KBM-7 (cell line): ENCODE measurements at places on chromosomes 2 and 18.

DNA sequence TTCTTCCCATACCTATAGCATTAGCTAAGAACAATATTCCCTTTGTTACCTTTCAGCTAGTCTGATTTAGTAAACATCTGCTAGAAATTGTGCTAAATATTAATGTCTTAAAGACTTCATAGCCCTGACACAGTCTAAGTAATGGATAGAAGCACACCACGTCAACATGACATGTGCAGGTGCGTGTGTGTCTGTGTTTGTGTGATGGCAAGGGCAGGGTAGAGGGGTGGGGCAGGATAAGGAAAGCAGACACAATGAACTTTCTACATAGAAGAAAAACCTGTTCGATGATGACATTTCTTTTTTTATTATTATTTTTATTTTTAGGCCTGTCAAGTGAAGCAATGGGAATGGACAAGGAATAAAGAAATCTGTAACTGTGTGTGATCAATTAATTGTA lies 223.3 kb downstream of the NOL4 start:
- DNase-seq, result no peak

DNA sequence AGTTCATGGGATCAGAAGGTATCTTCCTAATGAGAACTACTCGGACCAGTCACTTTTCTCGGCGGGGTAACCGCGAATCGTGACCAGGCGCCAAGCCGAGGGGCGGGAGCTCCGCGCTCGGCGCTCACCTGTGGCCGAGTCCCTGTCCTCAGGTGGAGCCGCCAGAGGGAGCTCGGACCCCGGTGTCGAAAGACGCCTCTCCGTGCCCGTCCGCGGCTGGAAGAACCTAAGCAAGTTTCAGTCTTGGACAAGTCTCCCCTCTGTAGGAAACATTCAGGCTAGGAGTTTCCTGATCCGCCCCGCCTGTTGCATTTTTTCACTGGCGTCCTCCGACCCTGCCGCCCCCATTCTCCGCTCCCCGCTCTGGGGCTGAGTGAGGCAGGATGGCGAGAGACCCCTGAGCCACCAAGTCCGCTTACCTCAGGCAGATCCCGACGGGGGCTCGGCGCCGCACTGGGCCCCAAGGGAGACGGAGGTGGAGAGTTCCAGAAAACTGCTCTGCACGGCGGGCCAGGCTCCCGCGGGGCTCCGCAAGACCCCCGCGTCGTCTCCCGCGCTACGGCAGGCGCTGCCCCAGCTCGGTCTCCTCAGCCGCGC lies 480 bp downstream of the DSEL start:
- peak; percentile 71 for DNase-seq

DNA sequence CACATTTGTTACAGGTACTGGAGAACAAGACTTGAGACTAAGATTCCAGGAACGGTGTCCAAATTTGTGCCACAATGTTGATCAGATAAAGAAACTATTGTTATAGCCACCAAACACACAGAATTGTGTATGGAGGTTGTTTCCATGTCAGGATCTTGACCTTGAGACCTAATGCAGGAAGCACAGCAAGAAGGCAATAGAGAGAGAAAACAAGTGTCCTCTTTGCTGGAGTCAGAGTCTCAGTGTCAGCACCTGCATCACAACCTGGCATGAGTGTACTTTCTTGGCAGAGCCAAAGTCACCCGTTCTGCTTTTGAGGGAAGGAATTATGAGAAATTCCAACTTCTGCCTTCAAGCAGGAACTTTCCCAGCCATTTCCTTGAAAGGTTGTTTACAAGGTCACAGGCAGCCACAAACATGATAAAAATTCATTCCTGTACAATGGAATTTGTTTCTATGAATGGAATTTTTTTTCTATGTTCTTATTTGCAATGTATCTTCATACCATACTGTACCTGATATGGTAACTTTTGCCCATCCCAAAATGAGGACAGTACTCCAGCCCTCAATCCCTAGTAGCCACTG lies 118.4 kb downstream of the PKP4 start:
- DNase-seq, result no peak

DNA sequence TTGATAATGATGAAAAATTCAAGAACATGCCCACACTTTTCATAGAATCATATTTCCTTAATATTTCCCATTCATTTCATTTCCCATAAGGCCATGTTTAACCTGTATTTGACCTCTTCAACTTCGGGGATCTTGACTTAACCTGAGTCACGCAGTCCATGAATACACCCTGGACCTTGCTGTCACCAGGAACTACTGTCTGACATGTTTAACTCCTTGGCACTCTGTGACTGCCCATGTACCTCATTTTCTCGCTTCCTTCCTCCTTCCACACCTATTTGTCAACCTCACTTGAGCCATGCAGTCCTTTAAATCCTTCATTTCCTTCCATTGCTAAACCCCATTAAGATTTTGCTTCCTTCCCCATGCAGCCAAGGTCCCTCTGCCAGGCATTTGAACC lies 16.3 kb downstream of the ABCB11 start:
- DNase-seq, result no peak

GRCh38 chr18:33277431-33277830 lies 163.1 kb downstream of the CCDC178 start:
- DNase-seq, result no peak

GRCh38 chr2:6963727-6964126 lies 46.5 kb downstream of the RNF144A start:
- DNase-seq, result no peak

DNA sequence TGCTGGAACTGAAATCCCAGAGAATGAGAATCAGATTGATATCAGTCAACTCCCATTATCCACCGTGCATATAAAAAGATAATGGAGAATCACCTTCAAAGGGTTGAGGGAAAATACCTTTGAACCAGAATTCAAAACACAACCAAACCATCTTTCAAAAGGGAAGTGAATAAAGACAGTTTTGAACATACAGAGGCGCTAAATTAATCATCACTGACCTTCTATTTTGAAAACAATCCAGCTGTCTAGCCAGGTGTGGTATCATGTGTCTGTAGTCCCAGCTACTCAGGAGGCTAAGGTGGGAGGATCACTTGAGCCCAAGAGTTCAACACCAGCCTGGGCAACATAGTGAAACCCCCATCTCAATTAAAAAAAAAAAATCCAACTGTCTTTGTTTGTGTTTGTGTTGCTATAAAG lies 63.6 kb downstream of the TRABD2A start:
- no peak for DNase-seq

DNA sequence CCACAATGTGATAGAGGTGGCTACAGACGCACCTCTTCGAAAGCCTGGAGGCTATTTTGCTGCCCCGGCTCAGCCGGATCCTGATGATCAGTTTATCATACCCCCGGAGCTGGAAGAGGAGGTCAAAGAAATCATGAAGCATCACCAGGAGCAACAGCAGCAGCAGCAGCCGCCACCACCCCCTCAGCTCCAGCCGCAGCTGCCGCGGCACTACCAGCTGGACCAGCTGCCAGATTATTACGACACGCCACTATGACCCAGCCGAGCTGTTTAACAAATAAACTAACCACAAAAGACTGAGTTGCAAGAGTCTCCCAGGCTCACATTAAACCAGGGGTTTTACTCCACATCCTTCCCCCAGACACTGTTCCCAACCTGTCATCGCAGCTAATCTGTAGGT lies 263.8 kb downstream of the PHLPP1 start:
- peak; percentile 35 for DNase-seq

DNA sequence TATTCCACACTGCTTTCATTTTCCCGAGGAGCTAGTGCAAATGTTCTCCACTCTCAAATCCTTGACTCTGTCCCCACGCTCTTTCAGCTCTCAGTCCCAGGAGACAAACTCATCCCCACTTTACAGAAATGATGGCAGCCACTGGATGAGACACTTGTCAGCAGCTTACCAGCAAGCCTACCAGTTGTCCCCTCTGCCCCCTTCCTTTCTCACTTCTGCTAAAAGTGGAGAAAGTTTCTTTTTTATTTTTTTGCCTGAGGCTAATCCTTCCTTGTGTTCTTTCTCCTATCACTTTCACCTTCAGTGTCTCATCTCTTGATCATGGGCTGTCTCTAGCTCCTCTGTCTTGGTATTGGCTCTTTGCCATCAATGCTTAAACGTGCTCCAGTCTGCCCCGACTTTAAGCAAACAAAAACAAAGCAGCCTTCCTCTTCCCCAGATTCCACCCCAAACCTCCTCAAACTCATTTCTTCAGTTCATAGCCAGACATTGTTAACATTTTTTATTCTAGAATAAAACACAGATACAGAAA lies 64.5 kb downstream of the TTC32 start:
- DNase-seq, result no peak

DNA sequence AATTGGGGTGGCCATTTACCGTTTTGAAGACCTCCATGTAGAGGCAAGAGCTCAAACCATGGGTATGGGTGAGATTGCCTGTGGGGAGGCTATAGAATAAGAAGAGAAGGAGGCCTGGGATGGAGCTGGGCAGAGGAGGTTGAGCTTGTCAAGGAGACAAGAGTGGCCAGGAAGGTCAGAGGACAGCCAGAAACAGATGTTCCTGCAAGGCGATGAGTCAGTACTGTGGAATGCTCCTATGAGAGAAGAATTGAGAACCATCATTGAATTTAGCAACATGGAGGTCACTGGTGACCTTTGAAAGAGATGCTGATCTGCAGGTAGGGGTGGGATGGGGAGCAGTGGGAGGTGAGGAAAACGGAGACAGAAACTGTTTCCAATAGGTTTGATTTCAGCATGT lies 3.5 kb downstream of the ACSL3 start:
- no peak for DNase-seq

DNA sequence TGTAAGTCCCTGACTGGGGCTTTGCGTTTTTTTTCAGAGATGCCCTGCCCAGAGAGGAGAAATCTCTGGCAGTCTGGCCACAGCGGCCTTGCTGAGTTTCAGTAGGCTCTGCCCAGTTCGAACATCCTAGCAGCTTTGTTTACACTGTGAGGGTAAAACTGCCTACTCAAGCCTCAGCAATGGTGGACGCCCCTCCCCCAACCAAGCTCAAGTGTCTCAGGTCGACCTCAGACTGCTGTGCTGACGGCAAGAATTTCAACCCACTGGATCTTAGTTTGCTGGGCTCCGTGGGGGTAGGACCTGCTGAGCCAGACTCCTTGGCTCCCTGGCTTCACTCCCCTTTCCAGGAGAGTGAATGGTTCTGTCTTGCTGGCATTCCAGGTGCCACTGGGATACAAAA lies 31.7 kb downstream of the L3MBTL4 start:
- DNase-seq, result no peak

GRCh38 chr2:217622205-217623060 lies 380.4 kb downstream of the TNS1 start:
- DNase-seq, result no peak

- DNase-seq, result peak; percentile 67
Observed at GRCh38 chr2:171957061-171957460, 34.8 kb downstream of the HAT1 start.

DNA sequence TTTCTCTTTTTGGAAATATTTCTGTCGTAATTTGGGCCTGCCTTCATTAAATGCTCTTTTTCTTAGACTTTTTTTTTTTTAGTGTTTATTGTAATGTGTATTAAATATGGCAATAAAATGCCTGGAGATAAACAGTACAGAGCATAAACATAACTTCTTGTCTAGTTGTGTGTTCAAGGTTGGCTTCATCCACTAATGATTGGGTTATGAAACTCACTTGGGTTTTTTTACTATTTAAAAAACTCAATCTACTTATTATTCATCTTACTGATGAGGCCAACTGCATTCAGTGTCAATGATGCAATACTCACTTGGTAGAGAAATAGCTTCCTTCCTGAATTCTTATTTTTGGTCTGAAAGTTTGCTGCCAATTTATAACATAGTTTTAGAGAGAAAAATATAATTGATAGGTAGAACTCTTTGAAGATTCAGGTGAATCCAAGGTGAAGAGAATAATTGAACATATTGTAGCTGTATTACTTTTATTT lies 144.2 kb upstream of the NABP1 start:
- DNase-seq, result no peak

GRCh38 chr18:46711444-46711863 lies 45.4 kb downstream of the ST8SIA5 start:
- peak; percentile 14 for DNase-seq

DNA sequence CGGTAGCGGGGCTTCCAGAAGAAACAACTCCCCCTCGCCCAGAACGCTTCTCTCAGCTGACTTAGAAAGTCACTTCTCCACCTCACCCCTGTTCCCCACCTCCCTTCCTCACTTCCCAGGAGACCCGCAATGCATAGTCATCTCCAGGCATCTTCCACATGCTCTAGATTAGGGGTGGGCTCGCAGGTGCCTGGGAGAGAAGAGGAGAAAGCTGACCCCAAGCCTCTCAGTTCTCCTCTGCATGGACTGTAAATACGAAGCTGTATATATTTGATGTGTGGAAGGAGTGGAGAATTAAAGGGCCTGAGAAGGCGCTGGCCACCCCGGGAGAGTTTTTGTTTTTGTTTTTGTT lies 1.8 kb downstream of the MAL start:
- no peak for DNase-seq

GRCh38 chr2:40448476-40449079 lies 3.3 kb downstream of the SLC8A1 start:
- peak; percentile 41 for DNase-seq

GRCh38 chr2:70977605-70978205 lies 725 bp upstream of the ANKRD53 start:
- no peak for DNase-seq
